ENCODE measurements at places on chromosomes 11 and 22.

DNA sequence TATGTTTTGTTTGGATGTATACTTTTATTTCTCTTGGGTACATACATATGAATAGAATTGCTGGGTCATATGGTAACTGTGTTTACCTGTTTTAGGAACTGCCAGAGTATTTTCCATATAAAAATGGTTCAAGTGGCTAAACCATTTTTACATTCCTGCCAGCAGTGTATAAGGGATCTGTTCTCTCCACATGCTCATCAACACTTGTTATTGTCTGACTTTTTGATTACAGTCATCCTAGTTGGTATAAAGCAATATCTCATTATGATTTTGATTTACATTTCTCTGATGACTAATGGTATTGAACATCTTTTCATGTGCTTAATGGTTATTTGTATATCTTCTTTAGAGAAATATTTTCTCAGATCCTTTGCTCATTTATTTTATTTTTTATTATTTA is 104.2 kb upstream of the RRM1 start:
- DNase-seq = no peak

- no peak for DNase-seq
Measured at GRCh38 chr11:117888139-117888566, 11.7 kb upstream of the FXYD6 start.

- DNase-seq = no peak
Measured at GRCh38 chr11:61357233-61357893, 4.3 kb downstream of the CYB561A3 start.

DNA sequence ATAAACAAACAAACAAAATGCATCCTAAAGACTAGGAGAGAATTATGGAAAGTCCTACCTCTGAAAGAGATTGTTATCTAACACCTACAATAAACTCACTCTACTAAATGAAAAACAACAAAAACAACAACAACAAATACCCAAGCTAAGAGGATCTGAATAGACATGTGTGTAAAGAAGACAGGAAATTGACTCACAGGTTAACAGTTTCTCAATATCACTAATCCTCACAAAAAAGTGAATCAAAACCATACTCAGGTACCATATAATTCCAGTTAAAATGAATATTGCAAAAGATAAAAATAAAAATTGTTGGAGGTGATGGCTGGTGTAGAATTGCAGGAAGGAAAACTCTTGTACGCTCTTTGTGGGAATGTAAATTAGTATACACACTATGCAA is 110.4 kb upstream of the TOP3B start:
- no peak for DNase-seq

GRCh38 chr22:30212996-30213441 is 33.5 kb downstream of the LIF start:
- DNase-seq = no peak

DNA sequence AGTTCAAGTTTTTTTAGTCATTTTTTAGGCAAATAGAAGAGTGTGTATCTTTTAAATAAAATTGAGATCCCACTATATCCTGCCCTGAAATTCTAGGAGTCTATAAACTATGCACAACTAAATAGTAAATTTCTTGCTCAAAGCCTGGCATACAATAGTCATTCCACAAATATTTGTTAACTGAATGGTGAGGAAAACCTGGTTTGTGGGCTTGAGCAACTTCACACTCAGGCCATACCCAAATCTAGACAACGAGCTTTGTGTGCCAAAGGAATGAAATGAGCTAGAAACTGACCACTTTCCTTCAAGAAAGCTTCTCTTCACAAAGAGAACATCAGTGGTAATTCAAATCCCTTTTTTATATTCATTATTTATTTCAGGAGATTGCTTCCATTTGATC is 39.6 kb upstream of the AMOTL1 start:
- DNase-seq = no peak

- no peak for DNase-seq
Measured at GRCh38 chr22:46039535-46039934, 62.6 kb upstream of the WNT7B start.

GRCh38 chr22:49299821-49300231 is 527.8 kb downstream of the BRD1 start:
- DNase-seq = no peak

- DNase-seq = no peak
Measured at GRCh38 chr11:705646-706438, at the start of gene EPS8L2. EPS8L2 (plus strand) TSS chr11:706231; CDS start chr11:709408, 3,177 bp downstream.

GRCh38 chr11:133175103-133175502 is 357.2 kb downstream of the OPCML start:
- no peak for DNase-seq

DNA sequence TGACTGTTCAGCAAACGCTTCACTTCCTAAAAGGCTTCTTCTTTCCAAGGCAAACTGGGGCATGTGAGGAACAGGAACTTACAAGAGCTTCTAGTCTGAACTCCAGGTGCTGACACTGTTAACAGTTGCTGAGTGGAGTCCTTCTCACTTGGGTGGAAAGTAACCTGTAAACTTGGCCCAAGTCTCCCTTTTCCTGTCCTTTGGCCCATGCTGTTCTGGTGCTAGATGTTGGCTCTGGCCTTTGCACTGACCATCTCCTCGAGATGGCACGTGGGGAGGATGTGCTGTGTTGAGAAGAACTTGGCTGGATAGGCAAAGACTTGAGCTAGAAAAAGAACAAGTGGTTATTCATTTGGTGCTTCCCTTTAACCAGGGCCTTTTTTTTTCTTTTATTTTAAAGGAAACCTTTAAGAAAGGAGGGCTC is 53.6 kb downstream of the PTPRJ start:
- DNase-seq = no peak

DNA sequence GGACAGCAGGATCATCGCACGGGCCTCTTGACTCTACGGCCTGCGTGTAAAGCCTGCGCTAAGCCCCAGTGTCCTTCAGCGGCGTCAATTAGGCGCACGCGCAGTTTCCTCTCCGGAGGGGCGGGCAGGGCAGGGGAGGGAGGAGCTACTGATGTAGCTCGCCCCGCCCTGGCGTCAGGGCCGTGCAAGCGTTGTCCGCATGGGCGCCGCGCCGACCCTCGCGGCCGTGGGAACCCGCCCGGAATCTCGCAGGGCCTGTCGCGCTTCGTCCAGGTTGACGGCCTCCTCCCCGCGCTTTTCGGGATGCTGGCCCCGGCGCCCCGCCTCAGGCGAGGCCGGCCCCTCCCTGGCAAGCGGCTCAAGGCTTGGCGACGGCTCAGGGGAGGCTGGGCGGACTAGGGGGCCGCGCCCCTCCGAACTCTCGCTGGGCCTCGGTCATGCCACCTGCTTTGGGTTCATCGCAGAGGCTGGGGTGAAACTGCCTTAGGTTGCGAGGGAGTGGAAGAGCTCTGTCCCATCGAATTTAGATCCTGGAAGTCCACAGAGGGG is 61.1 kb downstream of the ST3GAL4 start:
- DNase-seq = peak; percentile 54

DNA sequence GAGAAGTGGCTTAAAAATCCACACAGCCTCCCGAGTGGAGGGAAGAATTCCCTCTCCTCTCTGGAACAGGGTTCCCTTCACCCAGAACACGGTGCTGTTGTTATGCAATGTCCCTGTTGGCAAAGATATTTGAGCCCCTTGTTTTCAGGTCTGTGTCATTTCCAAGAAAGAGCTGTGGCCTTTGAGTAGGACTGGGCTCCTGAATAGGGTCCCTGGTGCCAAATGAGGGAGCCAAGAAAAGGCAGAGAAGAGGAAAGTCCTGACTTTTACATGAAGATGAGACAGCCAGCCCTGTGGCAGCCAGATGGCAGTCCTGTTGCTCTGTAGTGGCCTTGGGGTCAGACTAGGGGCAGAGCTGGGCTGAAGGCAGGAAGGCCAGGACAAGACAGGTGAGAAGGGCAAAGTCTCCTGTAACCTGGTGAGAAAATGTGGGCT is 51.2 kb upstream of the ELF5 start:
- DNase-seq = no peak

GRCh38 chr11:118870396-118871343 is 13.0 kb upstream of the CXCR5 start:
- no peak for DNase-seq

DNA sequence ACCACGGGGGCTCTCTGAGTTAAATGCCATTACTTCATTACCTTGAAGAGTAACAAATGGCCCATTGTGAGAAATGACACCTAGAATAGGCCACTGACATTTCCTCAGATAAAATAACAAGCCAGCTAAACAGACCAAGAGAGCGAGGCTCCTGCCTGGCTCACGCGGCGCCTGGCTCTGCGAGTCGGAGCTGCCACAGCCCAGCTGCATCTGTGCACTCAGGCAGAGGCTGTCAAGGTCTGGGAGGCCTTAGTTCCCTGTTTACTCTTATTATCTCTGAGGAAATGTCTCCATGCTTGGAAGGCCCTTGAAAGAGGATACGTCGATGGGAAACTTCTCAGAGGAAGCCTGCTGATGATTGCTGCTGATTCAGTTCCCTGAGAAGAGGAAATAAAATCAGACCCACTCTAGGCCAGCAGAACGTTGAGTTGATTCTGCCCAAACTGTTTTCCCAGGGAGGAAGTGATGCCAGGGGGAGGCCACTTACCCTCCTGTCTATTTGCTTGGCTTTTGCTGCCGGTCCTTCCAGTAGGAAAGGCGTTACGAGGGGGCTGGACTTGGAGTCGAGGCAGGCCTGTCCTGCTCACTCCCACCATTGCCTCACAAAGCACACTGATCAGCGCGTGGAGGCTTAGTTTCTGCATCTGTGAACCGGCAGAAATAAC is 208.8 kb downstream of the TBC1D22A start:
- no peak for DNase-seq

DNA sequence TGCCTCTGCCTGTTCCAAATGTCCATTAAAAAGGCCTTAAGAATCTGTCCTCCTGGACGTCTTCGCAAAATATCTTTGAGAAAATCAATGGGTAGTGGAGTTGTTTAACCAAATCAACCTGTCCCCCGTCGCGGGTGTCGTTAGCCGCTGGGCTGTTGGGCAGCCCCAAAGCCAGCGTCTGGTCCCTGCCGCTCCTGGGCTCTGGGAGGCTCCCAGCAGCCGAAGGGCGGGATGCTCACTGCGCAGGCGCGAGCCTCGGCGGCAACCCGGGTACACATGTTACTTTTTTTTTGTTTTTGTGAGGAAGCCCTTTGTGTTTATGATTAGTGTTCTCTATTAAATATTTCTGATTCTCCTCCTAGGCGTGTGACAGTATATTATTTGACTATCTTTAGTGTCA is 12.6 kb downstream of the MMP10 start:
- no peak for DNase-seq

- no peak for DNase-seq
Measured at GRCh38 chr11:47495011-47495855, 46.3 kb upstream of the RAPSN start.

- no peak for DNase-seq
Measured at GRCh38 chr11:112658431-112658878, 302.8 kb upstream of the NCAM1 start.

GRCh38 chr22:20899827-20900423 is 17.3 kb upstream of the CRKL start:
- DNase-seq = no peak

DNA sequence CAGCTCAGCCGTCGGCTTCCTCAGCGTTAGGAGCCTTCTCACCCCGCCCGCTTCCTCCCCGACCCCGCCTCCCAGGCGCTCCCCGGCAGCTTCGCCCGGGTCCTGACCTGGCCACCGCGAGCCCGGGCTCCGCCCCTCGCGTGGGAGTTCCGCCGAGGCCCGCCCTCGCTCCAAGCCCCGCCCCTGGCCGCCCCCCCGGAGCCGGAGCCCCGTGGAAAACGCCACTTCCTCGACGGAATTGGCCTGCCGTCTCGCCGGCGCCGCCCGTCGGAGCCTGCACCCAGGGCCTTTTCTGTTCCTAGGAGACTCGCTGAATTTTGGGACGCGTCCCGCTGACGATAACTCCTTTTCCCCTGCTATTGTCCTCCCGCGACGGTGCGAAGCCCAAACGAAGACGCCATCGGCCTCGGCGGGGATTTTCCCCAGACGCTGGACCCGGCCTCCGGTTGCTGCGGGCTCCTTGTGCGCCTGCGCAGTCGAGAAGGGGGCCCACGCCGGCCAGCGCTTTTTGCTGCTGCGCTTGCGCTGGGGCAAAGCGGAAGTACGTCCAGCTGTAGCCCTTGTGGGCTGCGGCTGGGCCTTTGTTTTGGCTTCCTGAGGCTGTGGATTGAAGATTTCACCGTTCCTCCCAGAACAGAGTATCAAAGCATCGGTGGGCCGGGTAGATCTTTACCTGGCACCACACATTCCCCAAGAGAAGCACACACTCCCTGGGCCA is 10.0 kb downstream of the RELA start:
- DNase-seq = peak; percentile 92

DNA sequence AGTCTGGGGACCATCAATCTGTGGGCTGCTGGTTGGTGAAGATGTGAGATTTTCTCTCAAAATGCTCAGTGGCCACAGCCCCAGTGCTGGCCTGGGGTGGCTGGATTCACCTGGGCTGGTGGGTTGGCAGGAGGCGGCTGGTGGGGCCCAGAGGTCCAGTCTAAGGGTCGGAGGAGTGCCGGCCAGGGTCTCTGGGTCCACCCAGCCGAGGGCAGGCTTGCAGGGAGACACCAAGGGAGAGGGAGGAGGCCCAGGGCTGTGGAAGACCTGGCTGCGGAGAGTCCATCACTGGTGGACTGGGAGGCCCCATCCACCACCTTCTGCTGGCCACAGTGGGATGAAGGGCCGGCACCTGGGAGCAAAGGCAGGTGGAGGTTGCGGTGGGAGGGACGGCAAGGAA is 582 bp upstream of the SHANK3 start:
- no peak for DNase-seq

DNA sequence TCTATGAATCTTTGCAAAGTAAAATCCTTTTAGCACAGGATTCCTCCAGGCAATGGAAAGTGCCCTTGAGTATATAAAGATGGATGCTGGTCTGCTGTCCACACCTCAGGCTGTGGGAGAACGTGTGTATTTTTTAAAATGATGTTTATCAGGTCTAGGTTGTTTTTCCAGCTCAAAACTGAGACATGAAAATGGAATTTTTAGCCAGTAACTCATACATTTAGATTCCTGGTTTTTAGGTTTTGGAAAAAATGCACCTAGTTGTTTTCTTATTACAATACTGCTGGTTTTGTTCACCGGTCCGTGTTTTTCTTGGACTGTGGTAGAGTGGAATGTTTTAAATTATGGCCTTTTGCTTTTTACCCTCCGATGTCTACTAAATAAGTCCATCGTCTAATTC is 554.7 kb downstream of the SOX6 start:
- no peak for DNase-seq

- peak; percentile 77 for DNase-seq
Measured at GRCh38 chr11:85810871-85811611, at the start of gene SYTL2. SYTL2 (minus strand) TSS chr11:85811141; CDS start chr11:85757725, 53,416 bp downstream.

DNA sequence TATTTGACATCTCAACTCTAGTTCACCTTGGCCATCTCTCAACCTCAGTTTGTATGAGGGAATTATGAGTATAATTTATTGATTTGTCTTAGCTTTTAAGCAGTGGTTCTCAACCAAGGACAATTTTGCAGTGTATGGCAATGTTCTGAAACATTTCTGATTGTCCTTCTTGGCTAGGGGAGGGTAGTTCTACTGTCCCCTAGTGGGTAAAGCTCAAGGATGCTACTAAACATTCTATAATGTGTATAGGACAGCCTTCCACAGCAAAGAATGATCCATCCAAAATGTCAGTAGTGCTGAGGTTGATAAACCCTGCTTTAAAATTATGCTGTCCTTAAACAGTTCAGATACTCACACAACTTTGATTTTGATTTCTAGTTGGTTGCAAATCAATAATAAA is 78.1 kb upstream of the ALKBH3 start:
- no peak for DNase-seq
